ENCODE measurements at places on chromosomes 2 and 18.

DNA sequence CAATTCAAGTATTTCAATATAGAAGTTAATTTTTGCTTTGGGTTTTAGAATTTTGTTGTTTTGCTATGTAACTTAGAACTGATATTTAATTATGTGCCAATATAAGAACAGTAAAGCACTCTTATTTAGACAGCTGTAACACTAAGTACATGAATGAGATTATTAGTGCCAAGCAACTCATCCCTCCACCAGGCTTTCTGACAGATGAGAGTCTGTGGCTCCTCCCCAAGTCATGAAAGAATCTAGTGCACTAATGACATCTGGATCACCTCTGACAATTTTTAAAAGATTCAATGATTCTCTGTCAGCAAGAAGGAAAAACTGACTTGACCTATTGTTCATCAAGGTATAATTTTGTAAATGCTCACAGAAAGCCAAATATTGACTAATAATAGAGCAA is 67.8 kb downstream of the TMEFF2 start:
- DNase-seq: no peak

GRCh38 chr2:227890495-227891079 is 19.2 kb downstream of the DAW1 start:
- DNase-seq: peak; percentile 68

DNA sequence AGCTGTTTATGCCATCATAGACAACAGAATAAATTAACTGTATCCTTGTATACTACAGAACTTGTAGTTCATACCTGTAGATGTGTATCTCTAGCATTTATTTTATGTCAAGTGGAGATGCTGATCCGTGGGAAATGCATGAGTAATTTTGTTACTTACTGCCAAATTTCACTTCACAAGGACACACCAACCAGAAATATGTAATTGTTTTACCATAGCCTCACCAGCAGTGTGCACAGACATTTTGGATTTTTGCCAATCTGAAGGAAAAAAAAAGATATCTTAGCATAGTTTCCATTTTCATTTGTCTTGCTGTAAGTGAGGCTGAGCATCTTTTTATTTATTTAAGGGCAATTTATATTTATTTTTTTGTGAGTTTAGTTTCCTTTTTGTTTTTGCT is 265.1 kb upstream of the OSR1 start:
- DNase-seq: no peak

GRCh38 chr2:121095257-121096080 is 189.5 kb downstream of the TFCP2L1 start:
- peak; percentile 73 for DNase-seq

- no peak for DNase-seq
Observed at GRCh38 chr18:44732238-44732563, 51.5 kb downstream of the SETBP1 start.

GRCh38 chr2:202632682-202633290 is 2.0 kb upstream of the FAM117B start:
- no peak for DNase-seq

DNA sequence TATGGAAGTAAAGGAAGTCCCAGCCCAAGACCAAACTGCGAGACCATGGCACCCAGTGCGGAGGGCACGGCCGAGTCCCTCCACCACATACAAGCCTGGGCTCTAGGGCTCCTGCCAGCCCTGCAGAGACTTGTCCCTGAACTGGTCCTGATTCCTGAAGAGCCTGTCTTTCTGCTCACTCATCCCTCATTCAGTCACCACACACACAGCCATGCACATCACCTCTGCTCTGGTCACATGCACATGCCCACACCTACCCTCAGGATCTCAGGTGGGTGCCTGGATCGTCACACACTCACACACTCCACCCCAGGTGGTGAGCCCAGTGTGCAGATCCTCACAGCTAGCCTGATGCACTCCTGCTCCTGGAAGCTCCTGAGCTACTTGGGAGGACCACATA is 71.4 kb upstream of the LAPTM4A start:
- DNase-seq: no peak

DNA sequence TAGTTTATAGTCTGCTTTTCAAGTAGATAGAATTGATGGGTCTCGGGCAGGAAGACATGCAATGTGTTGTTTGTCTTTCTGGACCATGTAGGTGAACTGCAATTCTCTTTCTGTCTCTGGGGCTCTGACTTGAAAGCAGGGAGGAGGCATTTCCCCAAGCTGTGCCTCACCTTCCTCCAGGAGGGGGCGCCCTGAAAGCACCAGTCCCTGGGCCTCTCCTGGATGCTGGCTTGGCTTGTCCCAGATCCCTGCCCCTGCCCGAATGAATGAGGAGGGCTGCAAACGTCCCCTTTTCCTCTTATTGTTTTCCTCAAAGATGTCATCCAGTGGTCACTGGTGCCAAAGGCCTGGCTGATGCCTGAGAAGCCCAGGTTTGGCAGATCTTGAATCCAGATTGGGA is 270.6 kb downstream of the CELF4 start:
- DNase-seq: peak; percentile 58

- no peak for DNase-seq
Observed at GRCh38 chr2:20539133-20539719, 92.4 kb downstream of the RHOB start.

GRCh38 chr2:52594026-52594425 is 1173.6 kb upstream of the CHAC2 start:
- no peak for DNase-seq

GRCh38 chr2:77839102-77839501 is 316.9 kb upstream of the LRRTM4 start:
- no peak for DNase-seq

DNA sequence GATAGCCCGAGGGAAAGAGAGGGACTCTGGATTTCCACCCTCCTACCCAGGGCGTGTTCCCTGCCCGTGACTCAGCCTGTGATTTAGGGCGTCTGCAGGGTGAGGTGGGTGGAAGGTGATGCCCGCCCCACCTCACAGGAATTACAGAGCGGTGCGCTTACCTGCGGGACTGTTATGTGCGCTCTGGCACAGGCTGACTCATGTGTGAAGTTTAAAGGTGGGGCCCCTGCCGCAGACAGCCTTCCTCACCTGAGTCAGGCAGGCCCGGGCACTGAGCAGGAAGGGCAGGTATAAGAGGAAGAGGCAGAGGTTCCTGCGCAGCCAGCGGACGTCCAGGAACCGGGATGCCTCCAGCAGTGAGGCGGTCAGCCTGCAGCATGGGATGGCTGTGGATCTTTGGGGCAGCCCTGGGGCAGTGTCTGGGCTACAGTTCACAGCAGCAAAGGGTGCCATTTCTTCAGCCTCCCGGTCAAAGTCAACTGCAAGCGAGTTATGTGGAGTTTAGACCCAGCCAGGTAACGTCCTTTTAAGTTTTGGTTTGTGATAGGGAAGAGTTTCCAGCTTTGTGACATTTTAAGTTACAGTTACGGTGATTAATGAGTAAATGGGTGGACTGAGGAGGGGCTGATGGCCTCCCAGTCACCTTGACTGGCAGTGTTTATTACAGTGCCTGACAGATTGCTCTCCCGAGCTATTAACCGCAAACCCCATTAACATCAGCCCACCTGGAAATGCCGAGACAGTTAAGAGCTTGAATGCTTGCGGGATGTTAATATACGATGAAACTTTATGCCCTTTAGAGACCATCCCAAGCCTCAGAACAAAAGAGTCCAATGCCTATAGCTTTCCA is 141.6 kb upstream of the TTC39C start:
- DNase-seq: no peak

- no peak for DNase-seq
Observed at GRCh38 chr18:58390399-58390798, 238.5 kb downstream of the ALPK2 start.

- DNase-seq: no peak
Observed at GRCh38 chr2:128685841-128686496, 367.3 kb upstream of the HS6ST1 start.

- DNase-seq: no peak
Observed at GRCh38 chr2:43387092-43388062, 161.0 kb upstream of the ZFP36L2 start.

DNA sequence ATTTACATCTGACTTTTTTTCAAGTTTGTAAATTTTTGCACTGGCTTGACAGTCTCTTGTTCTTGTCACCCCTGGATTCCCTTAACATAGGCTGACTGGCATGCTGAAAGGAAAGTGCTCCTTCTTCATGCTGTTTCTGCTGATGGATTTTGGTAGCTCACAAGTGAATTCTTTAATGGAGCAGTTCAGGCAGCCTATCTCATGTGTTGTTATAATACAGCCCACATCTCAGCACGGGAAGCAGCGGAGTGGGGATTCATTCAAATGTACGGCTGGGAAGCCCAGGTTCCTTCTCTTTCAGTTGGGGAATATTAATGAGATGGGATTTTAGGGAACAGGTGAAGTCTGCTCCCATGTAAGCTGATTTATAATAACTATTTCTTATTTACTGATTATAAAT is 142.8 kb downstream of the CD8B2 start:
- no peak for DNase-seq

DNA sequence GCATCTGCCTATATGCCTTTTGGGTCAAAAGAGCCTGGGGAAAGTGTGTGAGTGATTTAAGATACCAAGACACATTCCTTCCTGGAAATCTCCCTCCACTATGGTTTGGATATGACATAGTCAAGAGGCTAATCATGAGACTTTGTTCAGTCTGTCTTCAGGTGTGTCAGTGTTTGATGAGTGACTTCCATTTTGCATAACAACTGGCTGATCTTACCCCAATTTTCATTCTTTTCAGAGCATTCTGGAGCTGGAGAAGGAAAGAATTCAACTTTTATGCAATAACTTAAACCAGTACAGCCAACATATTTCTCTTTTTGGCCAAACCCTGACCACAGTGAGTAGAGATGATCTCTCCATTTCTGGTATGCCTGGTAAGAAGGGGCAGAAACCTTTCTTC is 39.4 kb downstream of the SPC25 start:
- no peak for DNase-seq

DNA sequence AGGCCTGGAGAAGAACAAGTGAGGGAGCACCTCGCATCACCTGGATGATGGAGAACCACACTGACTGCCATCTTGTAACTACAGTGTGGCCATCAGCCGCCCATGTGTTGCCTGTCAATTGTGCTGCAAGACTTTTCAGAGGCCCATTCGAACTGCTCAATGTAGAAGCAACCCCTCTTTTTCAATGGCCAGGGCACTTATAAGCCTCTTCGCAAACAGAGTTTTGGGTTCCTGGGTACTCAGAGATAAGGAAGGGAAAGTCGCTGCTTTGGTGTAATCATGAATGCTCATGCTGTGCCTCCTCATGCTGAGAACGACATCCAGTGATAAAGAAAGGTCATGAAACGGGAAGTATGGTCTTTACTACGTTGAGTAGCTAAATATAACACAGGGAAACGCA is 143.9 kb upstream of the SLC39A10 start:
- no peak for DNase-seq

GRCh38 chr2:128420776-128421175 is 102.1 kb upstream of the HS6ST1 start:
- no peak for DNase-seq

- DNase-seq: peak; percentile 9
Observed at GRCh38 chr2:181991171-181991885, 5.7 kb downstream of the PPP1R1C start.

DNA sequence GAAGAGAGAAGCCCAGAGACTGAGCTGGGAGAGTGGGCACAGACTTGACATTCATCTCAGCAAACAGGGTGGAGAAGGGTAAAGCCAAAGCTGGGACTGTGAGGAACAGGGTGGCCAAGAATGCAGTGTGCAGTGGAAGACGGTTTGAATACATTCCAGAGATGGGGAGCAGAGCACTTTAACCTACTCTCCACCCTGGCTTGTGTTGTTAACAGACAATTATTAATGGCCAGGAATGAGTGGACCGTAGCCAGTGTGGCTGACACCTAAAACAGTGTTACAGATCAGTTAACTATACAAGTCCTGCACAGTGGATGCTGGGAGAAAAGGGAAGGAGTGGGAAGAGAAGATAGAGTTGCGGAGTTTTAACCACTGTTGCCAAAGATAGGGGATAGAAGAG is 7.4 kb upstream of the NAB1 start:
- DNase-seq: no peak

DNA sequence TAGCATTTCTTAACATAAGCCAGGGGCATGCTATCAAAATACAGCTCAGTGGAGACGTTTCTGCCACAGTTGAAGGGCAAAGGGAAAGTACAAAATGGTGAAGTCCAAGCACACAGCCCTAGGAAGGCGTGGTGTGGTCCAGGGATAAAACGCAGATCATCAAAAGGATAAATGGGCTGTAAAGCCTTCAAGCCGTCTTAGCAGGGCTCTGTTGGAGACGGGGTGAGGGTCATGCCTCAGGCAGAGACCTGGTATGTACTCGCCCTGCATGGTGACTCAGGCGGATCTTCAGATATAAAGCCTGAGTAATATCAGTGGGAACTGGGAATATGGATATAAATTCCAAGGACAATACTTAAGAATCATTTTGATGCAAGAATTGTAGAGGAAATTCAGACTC is 61.2 kb downstream of the NGEF start:
- no peak for DNase-seq

DNA sequence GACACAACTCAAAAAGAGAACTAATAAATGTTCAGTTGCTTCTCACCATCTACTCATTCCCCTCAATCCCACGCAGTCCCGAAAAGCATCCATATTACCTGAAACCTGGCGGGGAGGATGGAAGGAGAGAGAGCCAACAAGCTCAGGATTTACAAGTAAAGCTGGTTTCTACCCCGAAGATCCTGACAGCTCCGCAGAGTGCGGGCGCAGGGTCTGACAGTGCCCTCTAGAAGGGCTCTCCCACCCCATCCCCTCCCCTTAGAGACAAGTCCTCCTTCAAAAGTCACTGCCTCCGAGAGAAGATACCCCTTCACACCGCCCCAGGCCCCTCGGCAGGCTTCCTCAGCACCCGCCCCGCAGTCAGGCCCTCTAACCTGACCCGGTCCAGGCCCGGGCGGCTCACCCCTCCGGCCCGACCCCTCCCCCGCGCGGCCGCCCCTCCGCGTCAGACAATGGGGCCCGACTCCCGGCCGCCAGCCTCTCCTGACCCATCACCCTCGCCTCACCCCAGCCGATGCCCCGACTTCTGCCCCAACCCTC is 550 bp downstream of the RAB1A start:
- peak; percentile 22 for DNase-seq

DNA sequence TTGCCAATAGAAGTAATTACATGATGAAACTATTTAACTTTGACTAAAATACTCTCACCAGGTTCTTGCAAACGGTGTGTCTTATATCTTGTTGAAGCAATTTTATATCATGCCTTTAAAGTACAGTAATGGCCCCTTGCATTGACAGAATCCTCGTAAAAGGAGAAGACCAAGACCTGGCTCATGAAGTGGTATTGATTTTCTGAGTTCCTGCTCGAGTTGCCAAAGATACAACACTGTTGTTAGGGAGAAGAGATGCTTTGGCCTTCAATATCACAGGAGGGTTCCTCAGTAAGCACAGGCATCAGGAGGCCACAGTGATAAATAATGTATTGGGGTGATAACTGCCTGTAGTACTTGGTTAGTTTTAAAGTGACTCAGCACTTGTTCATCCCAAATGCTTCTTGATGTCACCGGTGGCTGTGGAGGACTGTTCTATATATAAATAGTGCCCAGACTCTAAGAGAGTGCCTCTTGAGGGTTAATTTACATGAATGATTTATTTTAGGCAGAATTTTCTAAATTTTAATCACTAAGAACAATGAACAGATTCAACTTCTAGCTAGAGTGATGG is 571.7 kb upstream of the FANCL start:
- no peak for DNase-seq
